ENCODE measurements at places on chromosomes 16 and 17.

DNA sequence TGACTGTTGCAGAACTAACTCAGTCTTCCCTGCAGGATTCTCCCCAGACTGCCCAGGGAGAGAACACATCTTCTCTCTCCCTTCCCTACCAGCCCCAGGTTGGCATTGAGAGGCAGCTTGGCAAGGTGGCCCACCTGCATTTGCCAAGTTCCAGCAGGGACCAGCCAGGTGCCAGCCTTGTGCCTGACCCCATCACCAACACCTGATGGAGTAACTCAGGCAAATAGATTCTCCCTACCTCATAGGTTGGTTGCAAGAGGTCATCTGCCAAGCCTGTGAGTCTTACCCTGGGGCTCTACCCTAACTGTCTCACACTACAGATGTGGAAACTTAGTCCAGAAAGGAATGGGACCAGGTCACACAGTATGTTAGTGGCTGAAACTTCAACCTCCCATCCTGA, 20.4 kb downstream of the BEAN1 start:
- DNase-seq, result no peak

- no peak for DNase-seq
These were observed 10.1 kb downstream of the DYNC1LI2 start for GRCh38 chr16:66741169-66741900.

GRCh38 chr17:8649157-8650118, 18.9 kb upstream of the MYH10 start:
- no peak for DNase-seq

- no peak for DNase-seq
These were observed 28.0 kb upstream of the ABCA9 start for GRCh38 chr17:69088643-69089200.

GRCh38 chr16:51440131-51440889, 289.2 kb upstream of the SALL1 start:
- DNase-seq, result peak; percentile 41

All from neural progenitor cell (in vitro differentiated cells).